ENCODE measurements at places on chromosomes 6 and 20.

GRCh38 chr6:155523821-155524651 is 68.4 kb upstream of the NOX3 start:
- DNase-seq: no peak

GRCh38 chr20:16684416-16684815 is 45.4 kb upstream of the SNRPB2 start:
- no peak for DNase-seq

GRCh38 chr20:25247518-25247955 is 348 bp upstream of the PYGB start:
- no peak for DNase-seq

DNA sequence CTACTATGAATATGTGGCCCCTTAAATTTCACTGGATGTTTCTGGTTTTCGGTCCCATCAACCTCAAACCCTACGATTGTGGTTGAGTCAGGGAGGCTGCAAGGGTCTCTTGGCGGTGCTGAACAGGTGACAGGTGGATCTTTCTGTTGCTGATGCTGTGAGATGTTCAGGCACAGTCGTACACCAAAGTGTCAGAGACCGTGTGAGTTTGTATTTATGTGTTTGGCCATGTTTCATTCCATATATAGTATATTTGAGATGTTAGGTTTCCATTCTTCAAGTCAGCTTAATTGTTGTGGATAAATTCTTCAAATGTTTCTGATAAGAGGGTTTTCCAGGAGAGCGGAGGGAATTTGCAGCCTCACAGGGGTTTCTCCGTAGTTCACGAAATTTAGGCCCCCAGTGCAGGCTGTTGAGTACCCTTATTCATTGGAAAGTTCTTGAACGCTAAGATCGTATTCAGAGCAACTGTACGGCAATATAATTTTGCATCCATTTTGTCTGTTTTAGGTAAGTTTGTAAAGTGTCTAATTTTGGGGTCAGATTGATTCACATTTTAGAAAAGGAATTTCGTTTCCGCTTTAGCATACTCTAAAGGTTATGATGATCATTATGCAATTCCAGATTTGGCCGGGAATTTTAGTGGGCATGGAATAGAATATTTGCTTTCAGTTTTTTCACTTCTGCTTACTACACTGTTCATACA is 1.2 kb downstream of the TAB2 start:
- DNase-seq: peak; percentile 52

DNA sequence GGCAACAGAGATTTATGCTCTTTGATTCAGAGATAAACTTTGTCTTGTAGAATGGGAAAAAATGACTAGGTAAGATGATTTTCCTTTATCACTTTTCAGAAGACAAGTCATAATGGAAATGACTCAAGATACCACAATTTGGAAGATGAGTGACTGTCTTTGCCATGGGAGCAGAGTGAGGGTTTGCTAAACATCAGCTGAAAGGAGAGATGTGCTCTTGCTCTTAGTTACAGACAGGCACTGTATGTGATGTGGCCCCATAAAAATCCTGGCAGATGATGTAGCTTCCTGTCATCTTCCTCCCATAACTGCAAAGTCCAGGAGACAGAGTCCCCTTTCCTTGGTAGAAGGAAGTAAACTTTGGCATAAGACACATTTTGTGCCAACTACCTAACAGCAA is 47.6 kb downstream of the BACH2 start:
- no peak for DNase-seq

GRCh38 chr6:3455569-3456394 is 1.1 kb downstream of the SLC22A23 start:
- peak; percentile 53 for DNase-seq

GRCh38 chr6:149334682-149335160 is 17.2 kb downstream of the TAB2 start:
- no peak for DNase-seq

- no peak for DNase-seq
Measured at GRCh38 chr20:46787991-46788762, 78.7 kb downstream of the SLC2A10 start.

DNA sequence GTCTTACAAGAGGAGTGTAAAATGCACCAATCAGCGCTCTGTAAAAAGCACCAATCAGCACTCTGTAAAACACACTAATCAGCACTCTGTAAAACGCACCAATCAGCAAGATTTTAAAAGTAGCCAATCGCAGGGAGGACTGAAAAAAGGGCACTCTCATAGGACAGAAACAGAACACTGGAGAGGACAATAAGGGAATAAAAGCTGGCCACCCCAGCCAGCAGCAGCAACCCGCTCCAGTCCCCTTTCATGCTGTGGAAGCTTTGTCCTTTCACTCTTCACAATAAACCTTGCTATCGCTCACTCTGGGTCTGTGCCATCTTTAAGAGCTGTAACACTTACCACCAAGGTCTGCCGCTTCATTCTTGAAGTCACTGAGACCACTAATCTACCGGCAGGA is 1.7 kb upstream of the AIG1 start:
- no peak for DNase-seq

DNA sequence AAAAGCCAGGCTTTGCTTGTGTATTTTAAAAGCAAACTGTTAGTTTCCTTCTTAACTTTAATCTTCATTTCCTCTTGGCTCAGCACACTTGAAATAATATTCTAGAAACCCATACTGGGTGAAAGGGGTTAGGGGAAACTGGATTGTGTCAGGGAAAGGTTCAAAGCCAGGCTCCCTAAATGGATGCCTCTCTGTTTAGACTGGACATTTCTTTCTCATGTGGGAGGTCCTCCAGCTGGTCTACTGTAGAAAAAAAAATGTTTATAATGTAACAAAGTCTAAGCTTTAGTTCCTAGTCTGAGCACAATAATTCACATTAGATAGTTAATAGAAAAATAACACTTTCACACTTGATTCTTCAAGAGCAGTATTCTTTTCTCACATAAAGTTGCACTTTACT is 89.0 kb upstream of the AKIRIN2 start:
- DNase-seq: no peak

- DNase-seq: no peak
Measured at GRCh38 chr6:56992703-56993102, 37.8 kb downstream of the BEND6 start.

DNA sequence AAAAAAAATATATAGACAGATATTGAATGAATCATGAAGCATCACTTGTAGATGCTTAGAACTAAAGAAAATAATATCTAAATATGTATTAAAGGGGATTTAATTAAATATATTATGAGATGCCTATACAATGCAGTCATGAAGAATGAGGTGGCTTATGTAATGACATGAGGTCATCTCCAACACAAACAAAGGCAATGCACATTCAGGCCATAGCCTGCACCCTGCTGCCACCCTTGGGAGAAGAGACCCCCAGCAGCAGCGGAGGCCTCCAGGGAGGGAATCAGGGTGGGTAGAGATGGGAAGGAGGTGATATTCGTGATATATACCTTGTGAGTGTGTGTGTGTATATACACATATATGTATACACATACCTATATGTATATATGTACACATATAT is 26.4 kb upstream of the SSTR4 start:
- DNase-seq: no peak

- no peak for DNase-seq
Measured at GRCh38 chr6:29861521-29862255, 34.1 kb downstream of the HLA-G start.

DNA sequence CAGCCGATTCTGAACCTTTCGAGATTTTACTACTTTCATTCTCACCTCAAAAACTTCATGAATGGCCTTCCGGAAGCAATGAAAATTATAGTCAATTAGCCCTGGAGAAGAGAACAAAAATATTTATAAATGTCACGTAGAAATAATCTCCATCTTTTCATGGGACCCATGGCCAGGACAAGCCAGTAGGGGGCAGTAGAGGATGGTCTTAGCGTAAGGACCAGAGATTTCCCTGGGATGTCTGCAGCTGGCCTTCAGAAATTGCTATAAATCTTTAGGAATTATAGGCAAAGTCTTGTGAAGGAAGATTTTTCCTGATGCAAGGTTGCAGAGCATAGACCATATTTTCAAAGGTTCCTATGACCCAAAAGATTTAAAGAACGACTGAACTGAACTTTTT is 15.6 kb upstream of the UBE2J1 start:
- peak; percentile 63 for DNase-seq

- DNase-seq: no peak
Measured at GRCh38 chr6:56914798-56915658, 39.9 kb upstream of the BEND6 start.
